ENCODE measurements at places on chromosomes 1 and 21. TPM values are rescaled to one million over a fixed set of nuclear protein-coding genes. Genes with fewer than 3 reads are reported as not detected.

Gene KCNQ4
- total RNA-seq, result 0.79 TPM

Gene B3GALT5
- 0.83 TPM for total RNA-seq

Gene AMIGO1
- 0.92 TPM for total RNA-seq

Gene TRIM63
- not detected for total RNA-seq

Gene TIMM17A
- total RNA-seq, result 34.0 TPM

Gene BROX
- 45.0 TPM for total RNA-seq

Gene MYBPHL
- total RNA-seq, result not detected

Gene ADORA1
- total RNA-seq, result 0.64 TPM

DNA sequence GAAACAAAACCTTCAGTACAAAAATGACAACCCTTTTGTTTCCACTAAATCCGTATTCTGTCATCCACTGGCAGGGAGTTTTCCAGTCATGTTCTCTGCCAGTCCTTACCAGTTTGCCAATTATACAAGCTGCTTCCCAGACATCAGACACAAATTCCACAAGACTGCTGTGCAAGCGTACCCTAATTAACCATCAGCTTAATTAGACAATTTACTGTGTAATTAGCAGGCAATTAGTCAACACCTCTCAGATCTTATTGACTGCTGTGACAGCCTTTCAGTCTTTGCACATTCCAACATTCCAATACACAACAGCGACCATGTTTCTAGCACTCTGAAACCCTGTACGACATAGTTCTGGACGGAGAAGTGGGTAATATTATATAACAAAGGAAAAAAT, 420.1 kb downstream of the DPYD start:
- no peak overlapping the region for H3K27ac ChIP-seq
- no peak for DNase-seq
- no peaks in the 10 kb centered on the region for H3K27me3 ChIP-seq
- no peaks in the 10 kb centered on the region for H3K36me3 ChIP-seq

DNA sequence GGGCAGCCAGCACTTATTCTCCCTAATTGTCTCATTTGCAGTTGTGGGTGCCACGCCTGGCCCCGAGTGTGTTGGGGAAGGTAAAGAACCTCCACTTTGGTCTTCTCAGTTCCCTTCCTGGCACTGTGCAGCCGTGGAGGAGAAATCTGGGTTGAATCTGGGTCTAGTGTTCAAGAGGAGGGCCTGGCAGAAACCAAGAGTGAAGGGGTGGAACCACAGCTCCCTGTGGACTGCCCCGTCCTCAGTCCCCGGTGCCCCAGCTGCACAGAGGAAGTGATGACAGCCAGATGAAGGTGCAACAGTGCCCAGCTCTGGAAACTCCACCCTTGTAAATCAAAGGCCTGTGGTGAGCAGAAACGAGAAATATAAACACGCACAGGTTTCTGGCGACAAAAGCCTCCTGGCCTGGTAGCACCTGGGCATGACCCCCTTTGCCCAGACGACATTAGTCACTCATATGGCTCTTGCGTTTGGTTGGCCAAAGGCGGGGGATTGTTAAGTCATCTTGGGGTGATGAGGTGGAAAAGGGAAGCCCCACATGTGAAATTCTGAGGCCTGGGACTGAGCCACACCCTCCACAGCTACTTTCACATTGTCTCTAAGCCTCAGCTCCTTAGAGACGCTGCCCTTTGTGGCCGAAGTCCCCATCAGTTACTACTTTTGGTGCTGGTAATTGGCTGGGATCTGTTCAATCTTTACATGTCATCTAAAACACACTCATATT, 4.2 kb upstream of the ECE1 start:
- H3K27me3 ChIP-seq, result peaks cover 8% of the 10 kb centered on the region
- no peaks in the 10 kb centered on the region for H3K36me3 ChIP-seq
- no peak for DNase-seq
- H3K4me3 ChIP-seq, result peak overlapping the region; percentile 24

- no peak overlapping the region for H3K4me3 ChIP-seq
- no peak for DNase-seq
- no peaks in the 10 kb centered on the region for H3K36me3 ChIP-seq
- no peaks in the 10 kb centered on the region for H3K4me1 ChIP-seq
- H3K27ac ChIP-seq, result no peak overlapping the region
Measured at GRCh38 chr1:55673416-55673815, 458.3 kb upstream of the USP24 start.

GRCh38 chr1:204565617-204566582, 49.7 kb downstream of the MDM4 start:
- DNase-seq, result no peak
- H3K36me3 ChIP-seq, result peaks cover 27% of the 10 kb centered on the region
- H3K27ac ChIP-seq, result no peak overlapping the region
- no peak overlapping the region for H3K4me3 ChIP-seq

DNA sequence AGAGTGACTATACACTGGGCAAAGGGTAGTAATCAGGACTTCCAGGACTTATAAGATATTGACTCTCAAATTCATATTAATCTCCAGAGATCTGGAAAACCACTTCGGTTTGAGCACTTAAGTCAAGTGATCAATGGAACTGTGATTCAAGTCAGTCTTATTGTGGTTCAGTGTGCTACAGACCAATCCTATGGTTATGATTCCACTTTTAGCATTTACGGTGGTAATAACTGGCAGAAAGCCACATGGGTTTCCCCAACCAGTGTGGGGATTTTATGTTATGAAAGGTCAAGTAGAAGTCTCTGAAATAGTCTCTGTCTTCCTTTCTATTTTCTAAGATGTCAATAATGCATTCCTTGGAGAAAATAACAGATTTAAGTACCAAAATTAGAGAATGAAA, 151.3 kb upstream of the NEGR1 start:
- no peak overlapping the region for H3K4me3 ChIP-seq
- no peaks in the 10 kb centered on the region for H3K36me3 ChIP-seq
- no peak overlapping the region for H3K27ac ChIP-seq
- DNase-seq, result no peak
- no peaks in the 10 kb centered on the region for H3K4me1 ChIP-seq
- no peaks in the 10 kb centered on the region for H3K27me3 ChIP-seq

DNA sequence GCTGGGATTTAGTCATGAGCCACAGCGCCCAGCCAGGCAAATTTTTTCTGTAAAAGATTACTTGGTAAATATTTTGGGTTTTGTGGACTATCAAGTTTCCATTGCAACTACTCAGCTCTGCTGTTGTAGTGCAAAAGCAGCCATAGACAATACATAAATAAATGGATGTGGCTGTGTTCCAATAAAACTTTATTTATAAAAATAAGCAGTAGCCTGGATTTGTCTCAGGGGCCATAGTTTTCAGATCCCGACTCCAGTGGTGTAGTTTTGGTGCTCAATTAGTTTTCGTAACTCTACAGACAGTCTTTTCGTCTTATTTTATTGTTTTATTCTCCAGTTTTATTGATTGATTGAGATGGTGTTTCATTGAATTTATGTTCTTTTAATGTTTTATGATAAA, 80.1 kb upstream of the IVNS1ABP start:
- H3K27ac ChIP-seq, result no peak overlapping the region
- DNase-seq, result no peak
- H3K27me3 ChIP-seq, result no peaks in the 10 kb centered on the region
- peaks cover 5% of the 10 kb centered on the region for H3K4me1 ChIP-seq
- H3K36me3 ChIP-seq, result no peaks in the 10 kb centered on the region

- H3K27ac ChIP-seq, result no peak overlapping the region
- no peaks in the 10 kb centered on the region for H3K4me1 ChIP-seq
- H3K36me3 ChIP-seq, result no peaks in the 10 kb centered on the region
- H3K4me3 ChIP-seq, result no peak overlapping the region
- no peak for DNase-seq
Measured at GRCh38 chr21:44434936-44435635, 20.2 kb upstream of the LRRC3 start.

DNA sequence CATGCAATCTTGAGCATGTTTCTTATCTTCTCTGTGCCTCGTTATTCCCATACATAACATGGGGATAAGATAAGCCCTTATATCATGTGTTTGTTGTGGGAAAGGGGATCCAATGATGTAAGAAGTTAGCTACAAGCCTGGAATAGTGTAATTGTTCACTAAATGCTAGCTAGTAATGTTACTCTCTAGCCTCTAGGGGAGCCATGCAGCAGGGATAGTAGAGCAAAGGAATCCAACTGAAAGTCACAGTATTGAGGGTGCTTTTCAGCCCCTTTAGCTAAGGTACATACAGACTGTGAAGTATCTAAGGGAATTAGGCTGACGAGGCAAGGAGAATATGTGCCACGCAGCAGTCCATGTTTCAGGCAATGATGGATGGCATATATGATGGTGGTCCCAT, 46.9 kb downstream of the IL23R start:
- H3K27me3 ChIP-seq, result no peaks in the 10 kb centered on the region
- H3K36me3 ChIP-seq, result no peaks in the 10 kb centered on the region
- no peak overlapping the region for H3K27ac ChIP-seq

DNA sequence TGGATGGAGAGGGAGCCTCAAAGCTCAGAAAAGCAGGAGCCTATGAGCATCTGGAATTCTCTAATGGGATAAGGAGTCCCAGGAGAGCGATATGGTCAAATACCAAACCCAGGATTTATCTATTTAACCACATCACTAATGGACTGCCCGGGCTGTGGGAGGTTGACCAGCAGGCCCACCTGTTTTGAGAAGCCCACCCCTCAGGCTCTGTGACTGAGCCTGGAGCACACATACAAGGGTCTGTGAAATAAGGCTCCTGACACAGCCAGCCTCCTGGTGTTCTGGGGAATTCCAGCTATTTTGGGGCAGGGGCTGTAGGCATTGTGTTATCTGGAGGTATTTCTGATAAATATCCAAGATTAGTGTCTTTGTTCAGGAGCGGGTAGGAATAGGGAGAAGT, 132.0 kb upstream of the C1orf21 start:
- H3K27me3 ChIP-seq, result no peaks in the 10 kb centered on the region
- no peak overlapping the region for H3K27ac ChIP-seq
- H3K4me3 ChIP-seq, result no peak overlapping the region

DNA sequence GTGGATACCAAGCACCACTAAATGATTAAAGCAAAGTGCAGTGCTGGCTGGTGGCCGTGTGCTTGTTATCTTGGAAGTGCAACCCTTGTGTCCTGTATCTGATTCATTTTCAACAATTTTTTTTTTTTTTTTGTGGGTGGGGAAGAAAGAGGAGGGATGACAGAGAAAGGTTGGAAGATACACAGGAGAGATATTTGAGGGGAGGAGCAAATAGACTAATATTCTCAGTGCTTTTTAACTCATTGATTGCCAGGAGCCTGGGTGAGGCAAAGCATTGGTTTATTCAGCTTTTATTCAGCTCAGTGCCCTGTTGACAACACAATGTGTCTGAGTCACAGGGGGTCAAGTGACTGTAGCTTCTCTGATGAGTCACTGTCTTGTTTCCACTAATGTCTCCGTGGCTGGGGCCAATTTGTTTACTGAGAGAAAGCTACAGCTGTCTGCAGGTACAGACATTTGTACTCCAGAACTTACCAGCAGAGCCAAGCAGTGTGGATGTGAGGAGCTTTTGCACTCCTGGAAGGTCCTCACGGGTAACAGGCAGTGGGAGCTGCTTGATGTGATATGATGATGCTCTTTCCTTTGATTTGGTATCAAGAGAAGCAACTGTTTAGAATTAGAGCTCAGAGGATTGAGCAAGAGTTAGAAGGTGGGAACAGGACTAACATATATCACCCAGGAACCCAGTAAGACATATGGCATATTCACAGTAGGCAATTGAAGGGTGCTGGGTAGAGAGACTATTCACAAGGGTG, 23.6 kb upstream of the DNM3 start:
- H3K36me3 ChIP-seq, result no peaks in the 10 kb centered on the region
- H3K4me3 ChIP-seq, result no peak overlapping the region
- no peak for DNase-seq
- H3K27me3 ChIP-seq, result no peaks in the 10 kb centered on the region
- H3K27ac ChIP-seq, result no peak overlapping the region

DNA sequence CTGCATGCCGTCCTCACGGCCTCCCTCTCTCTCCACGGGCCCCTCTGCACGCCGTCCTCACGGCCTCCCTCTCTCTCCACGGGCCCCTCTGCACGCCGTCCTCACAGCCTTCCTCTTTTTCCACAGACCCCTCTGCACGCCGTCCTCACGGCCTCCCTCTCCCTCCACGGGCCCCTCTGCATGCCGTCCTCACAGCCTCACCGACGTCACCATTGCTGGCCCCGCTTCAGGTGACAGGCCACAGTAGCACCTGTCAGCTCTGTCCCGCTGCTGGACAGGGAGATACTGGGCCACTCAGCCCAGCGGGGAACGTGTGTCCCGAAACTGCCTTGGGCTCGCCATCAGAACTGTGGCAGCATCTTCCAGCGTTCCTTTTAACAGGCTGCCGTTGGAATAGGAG, 82.8 kb upstream of the COL6A1 start:
- DNase-seq, result no peak
- H3K4me1 ChIP-seq, result peaks cover 4% of the 10 kb centered on the region
- no peak overlapping the region for H3K27ac ChIP-seq
- H3K27me3 ChIP-seq, result no peaks in the 10 kb centered on the region

- DNase-seq, result no peak
- H3K27ac ChIP-seq, result no peak overlapping the region
- H3K4me1 ChIP-seq, result peaks cover 6% of the 10 kb centered on the region
- H3K36me3 ChIP-seq, result no peaks in the 10 kb centered on the region
- no peaks in the 10 kb centered on the region for H3K27me3 ChIP-seq
- no peak overlapping the region for H3K4me3 ChIP-seq
Measured at GRCh38 chr1:245871915-245872314, 635.2 kb downstream of the SMYD3 start.

GRCh38 chr1:160607011-160607671, 27.8 kb upstream of the CD84 start:
- no peak for DNase-seq
- no peaks in the 10 kb centered on the region for H3K4me1 ChIP-seq
- H3K36me3 ChIP-seq, result no peaks in the 10 kb centered on the region
- no peaks in the 10 kb centered on the region for H3K27me3 ChIP-seq
- no peak overlapping the region for H3K27ac ChIP-seq

DNA sequence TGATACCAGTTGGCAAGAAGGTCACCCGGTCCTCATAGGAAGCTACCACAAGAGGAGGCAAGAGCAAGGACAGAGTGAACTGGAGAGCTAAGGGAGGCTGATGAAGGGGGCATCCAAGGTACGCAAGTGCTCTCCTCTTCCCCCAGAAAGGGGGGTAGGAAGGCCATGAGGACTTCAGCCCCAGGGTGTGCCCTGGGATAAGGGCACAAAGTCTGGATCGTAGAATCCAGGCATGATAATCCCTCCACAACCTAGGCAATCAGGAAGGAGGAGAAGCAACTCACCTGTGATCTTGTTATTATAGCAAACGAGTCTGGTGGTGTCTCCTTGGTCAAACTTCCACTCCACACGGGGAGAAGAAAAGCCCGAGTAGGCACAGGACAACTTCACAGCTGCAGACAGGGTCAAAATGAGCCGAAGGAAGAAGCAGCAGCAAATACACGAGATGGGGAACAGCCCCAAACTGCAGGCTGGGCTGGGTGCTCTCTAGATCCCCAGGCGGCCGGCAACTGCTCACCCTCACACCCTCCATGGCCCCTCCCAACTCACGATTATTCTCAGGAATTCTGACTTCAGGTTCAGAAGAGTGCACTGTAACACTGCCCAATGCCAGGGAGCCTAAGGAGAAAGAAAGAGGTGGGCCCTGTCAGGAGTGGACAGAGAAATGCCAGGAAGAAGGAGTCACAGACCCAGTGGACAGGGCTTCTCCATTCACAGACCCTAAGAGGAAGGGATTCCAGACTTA, 20.0 kb downstream of the F11R start:
- H3K27me3 ChIP-seq, result no peaks in the 10 kb centered on the region
- peaks cover 4% of the 10 kb centered on the region for H3K4me1 ChIP-seq
- no peak overlapping the region for H3K4me3 ChIP-seq
- no peak overlapping the region for H3K27ac ChIP-seq
- peaks cover 21% of the 10 kb centered on the region for H3K36me3 ChIP-seq
- no peak for DNase-seq

- H3K4me1 ChIP-seq, result no peaks in the 10 kb centered on the region
- no peaks in the 10 kb centered on the region for H3K36me3 ChIP-seq
- H3K27me3 ChIP-seq, result no peaks in the 10 kb centered on the region
- DNase-seq, result no peak
Measured at GRCh38 chr1:94081566-94082344, 39.2 kb downstream of the ABCA4 start.
